Left lung (tissue), 14 donors: ENCODE measurements at places on chromosomes 4 and X. TPM values are rescaled to one million over a fixed set of nuclear protein-coding genes. Genes with fewer than 3 reads are reported as not detected.
A peak's percentile ranks its signal among the peaks of the same experiment; 100 is the strongest.

UCP1 gene
- polyA plus RNA-seq: 0.99 TPM

ARHGAP36 gene
- polyA plus RNA-seq: 0.26 TPM

UNC5C gene
- 35.4 TPM for polyA plus RNA-seq

DNA sequence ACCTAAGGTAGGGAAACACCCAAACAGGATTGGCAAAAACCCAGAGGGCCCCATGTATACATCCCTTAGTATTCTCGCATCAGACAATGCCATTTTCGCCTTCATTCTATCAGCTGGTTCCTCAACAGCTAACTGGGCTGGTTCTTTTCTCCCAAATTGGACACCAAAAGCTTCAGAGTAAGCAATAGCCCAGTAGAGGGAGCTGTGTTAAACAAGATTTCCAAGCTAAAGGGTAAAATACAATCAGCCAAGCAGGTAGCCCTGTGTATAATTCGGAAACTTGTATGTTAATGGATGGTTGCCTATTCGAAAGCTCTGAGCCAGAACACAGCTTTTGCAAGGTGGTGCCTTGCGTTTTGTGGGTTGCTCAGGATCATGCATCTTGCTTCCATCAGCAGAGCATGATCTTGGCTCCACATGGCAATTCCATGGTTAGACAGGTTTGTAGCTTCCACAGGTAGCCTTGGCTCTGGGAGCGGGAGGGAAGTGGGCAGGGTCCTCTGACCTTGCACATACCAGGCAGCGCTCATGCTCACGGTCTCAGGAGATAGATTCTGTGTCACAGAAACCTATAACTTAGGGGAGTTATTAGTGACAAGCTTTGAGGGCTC is 115.2 kb upstream of the LNX1 start:
- peak; percentile 36 for DNase-seq

DNA sequence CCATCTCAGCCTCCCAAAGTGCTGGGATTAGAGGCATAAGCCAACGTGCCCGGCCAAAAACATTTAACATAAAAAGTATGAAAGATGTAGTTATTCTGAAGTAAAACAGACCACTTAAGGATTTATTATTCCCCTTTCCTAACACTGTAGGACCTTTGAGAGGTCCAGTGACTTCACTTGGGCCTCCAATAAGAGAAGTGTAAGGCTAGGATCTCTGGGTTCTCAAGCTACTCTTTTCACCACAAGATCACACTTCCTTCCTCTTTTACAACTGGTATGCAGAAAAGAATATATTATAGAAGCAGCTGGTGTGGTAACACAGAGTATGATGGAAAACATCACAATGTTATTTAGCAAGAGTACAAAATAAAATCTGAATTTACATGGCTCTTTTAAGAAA is 30.2 kb upstream of the CCNG2 start:
- DNase-seq: no peak

DNA sequence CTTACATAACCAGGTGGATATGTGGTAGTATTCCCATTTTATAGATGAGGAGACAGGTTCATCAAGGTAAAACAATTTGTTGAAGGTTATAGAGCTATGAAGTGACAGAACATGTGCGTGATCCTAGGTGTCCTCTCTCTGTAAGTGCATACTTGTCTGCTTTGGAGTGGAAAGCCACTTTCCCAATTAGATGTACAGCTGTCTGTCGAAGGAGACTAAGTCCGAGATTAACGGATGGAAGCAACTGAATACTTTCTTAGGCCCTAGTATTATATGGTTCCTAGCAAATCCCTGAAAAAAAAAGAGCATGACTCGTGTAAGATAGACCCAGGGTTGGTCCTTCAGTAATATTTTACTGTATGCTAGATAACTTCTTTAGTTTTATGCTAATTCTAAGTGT is 19.7 kb downstream of the TMEM131L start:
- DNase-seq: no peak

GRCh38 chr4:96162636-96163035 is 322.7 kb downstream of the PDHA2 start:
- no peak for DNase-seq

DNA sequence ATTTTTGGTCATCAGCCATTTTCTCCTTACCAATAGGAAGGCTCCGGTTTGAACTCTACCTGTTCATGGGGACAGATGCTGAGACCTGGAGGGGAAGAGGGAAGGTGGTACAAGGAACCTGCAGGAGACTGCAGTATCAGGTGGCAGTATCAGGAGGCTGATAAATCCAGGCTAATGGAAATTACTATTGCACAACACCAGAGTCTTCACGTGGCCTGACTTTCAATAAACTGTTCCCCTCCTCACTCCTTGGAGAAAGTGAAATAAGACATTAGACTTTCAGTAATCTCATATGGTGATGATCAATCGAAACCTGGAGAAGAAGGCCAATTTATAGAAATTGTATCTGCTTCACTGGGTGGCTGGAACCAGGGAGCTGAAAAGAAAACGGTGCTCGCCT is 46.2 kb upstream of the BCOR start:
- DNase-seq: no peak

DNA sequence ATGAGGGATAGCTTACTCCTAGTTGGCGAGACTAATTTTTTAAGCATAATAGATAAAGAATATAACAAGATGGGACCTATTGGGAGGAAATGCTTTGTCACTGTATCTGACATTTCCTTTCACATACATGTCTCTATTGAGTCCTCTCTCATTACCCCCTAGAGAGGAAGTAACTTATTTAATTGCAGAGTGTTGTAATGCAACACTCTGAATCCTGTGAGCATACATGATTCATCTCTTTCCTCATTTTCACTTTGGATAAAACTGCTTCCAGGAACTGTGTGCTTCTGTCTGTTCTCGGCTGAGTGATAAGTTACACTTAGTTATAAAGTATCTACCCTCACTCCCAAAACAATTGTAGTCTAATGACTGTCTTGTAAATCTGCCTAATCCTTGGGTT is 266.1 kb upstream of the ANXA10 start:
- no peak for DNase-seq

DCLK2 gene
- 11.7 TPM for polyA plus RNA-seq

GRCh38 chrX:52990848-52991247 is 32.5 kb upstream of the FAM156A start:
- DNase-seq: no peak

- DNase-seq: no peak
Measured at GRCh38 chrX:69131886-69132285, 33.4 kb downstream of the PJA1 start.

- no peak for DNase-seq
Measured at GRCh38 chrX:18793601-18794089, 86.2 kb downstream of the PPEF1 start.

DNA sequence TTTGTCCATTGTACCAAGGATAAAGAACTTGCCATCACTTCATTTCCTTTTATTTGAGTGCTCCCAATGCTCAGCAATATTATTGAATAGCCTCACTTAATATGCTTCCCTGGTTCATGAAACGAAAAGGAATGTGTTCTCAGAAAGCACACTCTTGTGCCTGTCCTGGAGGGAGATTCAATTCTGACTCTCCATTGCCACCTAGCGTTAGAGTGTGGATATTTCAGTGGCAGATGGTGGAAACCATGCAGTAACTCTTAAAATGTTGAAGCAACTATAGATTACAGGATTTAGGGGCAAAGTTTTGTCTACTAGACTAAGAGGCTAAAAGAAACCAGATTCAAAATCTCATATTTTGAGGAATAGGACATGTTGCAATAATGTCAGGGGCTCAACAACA is 36.0 kb downstream of the GAB3 start:
- DNase-seq: no peak

TCEAL8 gene
- 119 TPM for polyA plus RNA-seq

DNA sequence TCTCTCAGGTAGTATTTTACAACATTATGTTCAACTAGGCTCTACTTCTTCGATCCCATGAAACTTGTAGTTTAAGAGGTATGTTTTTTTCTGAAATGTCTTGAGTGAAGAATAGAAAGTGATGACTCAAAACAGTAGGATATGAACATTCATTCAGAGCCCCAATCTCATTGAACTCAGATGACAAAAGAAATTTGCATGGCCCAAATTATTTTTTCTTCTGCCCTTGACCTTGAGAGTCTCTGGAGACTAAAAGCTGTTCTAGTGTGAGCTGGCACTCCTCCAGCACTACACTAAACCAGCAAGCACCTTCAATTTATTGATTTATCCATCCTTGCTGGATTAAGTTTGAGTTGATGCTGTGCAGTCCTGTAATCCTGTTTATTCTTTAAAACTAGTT is 4.0 kb downstream of the DCLK2 start:
- no peak for DNase-seq

FLNA gene
- 582 TPM for polyA plus RNA-seq

GRCh38 chrX:136262243-136262642 is 11.0 kb upstream of the MAP7D3 start:
- DNase-seq: no peak

DNA sequence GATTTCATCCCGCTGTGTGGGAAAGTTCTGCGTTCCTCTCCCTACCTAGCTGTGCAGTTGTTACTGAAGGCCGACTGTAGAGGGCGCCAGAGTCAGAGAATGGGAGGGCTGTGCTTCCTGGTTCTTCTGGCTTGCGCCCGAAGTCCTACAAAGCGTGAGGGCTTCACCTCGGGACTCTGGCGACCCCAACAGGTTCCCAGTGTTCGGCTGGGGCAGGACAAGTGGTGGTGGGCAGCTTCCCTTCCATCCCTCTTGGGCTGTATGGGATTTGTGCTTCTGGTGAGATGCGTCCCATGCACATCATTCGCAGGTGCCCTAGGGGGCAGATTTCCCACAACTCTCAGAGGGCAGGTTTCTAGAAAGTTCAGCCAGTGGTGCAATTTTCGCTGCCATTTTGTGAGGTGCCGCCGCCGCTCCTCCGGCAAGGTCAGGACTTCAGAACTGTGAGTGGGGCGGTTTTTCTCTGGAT is 27.3 kb downstream of the CT45A1 start:
- no peak for DNase-seq

- no peak for DNase-seq
Measured at GRCh38 chr4:24880186-24880585, 32.7 kb downstream of the CCDC149 start.

GRCh38 chr4:74092957-74093356 is 6.0 kb downstream of the CXCL2 start:
- no peak for DNase-seq

PIR gene
- 12.0 TPM for polyA plus RNA-seq

DNA sequence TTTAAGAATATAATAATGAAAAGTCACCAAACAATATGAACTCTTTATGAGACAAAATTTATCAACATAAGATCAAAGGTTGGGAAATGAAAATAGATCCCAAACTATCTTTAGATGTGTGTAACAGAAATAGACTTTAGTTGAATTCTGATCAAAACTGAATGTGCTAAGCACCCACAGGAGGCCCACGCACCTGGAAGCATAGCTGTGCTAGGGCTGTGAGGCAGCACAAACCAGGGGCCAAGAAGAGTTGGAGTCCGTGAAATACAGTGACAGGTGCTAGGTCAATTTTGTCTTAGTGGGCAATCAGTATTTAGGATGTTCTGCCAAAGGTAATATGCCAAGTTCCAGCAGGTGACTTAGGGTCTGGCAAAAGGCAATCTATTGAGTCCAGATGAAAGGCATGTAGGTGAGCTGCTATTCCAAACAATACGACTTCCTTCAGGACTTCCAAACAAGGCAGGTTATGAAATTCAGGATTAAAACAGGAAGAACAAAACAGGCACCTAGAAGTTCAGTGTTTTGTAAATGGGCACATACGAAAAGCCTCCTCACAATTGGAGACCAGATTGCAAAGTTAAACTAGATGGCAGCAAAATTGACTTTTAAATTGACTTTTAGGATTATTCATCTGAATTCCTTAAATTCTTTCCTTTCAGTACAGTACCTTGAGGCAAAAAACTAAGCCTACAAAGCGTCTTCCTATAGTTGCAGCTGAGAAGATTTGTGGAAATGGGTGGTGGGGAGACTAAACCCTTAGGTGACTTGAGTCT is 4.7 kb upstream of the PCDH18 start:
- no peak for DNase-seq

DNA sequence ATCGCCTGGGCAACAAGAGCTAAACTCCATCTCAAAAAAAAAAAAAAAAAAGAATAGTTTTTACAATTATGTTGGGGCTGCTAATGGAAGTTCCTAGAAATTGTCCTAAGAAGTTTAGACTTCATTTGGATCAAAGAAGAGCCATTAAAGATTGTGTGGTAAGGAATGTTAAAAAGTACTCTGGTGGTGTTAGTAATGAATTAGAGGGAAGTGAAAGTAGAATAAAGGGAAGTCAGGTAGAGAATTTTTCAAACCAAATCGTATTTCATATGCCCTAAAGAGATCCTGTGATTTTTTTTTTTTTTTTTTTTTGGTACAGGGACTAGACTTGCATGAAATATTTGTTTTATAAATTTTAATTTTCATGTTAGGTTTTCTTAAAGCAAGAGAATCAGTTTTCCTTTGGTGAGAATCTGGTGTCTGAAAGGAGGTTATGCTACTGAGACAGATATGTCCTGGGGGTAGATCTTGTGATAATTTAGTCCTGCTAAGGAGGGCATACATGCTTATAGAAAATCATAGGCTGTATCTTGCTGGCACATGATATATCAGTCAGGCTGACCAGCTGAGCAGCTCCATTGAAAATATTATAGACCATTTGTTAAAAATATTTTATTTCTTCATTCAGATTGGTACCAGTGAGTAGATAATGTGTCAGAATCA is 10.7 kb downstream of the SEC24B start:
- DNase-seq: no peak
